ENCODE measurements at places on chromosomes 4 and X. TPM values are rescaled to one million over a fixed set of nuclear protein-coding genes. Genes with fewer than 3 reads are reported as not detected.

STATH gene
- polyA plus RNA-seq: not detected

CD38 gene
- polyA plus RNA-seq: 3.0 TPM

DNA sequence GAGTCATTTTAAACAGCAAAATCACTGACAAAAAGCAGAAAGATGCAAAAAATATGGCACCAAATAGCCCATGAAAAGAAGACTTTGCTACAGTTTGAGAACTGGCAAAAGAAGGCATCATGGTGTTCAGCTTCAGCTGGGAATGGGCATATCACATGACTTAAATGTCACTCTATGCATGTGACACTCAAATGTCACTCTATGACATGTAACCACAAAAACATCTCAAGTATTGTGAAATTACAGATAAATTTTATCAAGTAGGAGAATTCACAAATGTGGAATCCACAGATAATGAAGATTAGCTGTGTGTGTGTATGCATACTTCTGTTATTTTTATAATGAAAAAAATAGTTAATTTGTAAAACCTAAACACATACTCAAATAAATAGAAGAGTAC, 81.9 kb downstream of the ATP10D start:
- no peak overlapping the region for H3K27ac ChIP-seq
- H3K27me3 ChIP-seq: no peaks in the 10 kb centered on the region
- H3K36me3 ChIP-seq: no peaks in the 10 kb centered on the region
- no peak overlapping the region for H3K4me3 ChIP-seq
- DNase-seq: no peak

DNA sequence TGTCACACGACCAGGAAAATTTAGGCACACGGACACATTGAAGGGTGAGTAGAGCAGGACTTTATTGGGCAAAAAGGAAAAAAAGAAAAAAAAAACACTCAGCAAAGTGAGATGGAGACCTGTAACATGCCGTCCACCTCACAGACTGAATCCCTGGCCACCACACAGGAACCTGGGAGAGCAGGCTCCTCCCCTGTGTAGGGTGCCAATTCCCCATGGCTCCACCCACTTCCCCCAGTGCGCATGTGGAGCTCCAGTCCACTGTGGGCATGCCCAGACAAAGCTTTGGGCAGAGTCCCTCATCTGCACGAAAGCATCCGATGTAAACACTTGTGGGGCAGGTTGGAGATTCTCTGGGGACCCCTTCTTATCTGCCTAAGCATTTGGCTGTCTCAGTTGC, 23.6 kb upstream of the CBR4 start:
- H3K4me1 ChIP-seq: no peaks in the 10 kb centered on the region
- H3K27me3 ChIP-seq: no peaks in the 10 kb centered on the region
- no peak overlapping the region for H3K27ac ChIP-seq
- no peaks in the 10 kb centered on the region for H3K36me3 ChIP-seq
